T-helper 9 cell (primary cell): ENCODE measurements at places on chromosomes 3 and 15.
A peak's percentile ranks its signal among the peaks of the same experiment; 100 is the strongest.

DNA sequence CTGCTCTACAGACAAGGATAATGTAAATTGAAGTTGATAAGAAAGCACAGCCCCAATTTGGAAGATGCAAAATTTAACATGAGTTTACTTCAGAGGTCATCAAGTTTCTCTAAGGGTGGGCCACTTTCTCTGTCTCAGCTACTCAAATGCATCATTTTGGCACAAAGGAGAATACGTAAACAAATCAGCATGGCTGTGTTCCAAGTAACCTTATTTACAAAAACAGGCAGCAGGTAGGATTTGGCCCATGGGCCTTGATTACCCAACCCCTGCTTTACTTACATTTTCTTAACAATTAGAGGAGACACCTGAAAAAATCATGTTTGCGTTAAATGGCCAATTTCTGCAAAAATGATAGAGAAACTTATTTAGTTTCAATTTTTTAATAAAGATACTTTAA lies 181.7 kb downstream of the GBE1 start:
- no peak for DNase-seq

- DNase-seq = no peak
Measured at GRCh38 chr3:6250167-6250566, 610.7 kb upstream of the GRM7 start.

DNA sequence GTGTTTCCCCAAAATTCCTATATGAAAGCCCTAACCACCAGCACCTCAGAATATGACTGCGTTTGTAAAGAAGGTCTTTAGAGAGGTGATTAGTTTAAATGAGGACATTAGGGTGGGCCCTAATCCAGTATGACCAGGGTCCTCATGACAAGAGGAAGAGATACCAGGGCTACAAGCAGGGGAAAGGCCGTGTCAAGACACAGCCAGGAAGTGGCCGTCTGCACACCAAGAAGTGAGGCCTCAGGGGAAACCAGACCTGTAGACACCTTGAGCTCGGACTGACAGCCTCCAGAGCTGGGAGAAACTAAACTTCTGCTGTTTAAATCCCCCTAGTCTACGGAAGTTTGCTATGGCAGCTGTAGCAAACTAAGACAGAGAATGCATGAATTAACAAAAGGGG lies 14.2 kb downstream of the KIF7 start:
- no peak for DNase-seq

DNA sequence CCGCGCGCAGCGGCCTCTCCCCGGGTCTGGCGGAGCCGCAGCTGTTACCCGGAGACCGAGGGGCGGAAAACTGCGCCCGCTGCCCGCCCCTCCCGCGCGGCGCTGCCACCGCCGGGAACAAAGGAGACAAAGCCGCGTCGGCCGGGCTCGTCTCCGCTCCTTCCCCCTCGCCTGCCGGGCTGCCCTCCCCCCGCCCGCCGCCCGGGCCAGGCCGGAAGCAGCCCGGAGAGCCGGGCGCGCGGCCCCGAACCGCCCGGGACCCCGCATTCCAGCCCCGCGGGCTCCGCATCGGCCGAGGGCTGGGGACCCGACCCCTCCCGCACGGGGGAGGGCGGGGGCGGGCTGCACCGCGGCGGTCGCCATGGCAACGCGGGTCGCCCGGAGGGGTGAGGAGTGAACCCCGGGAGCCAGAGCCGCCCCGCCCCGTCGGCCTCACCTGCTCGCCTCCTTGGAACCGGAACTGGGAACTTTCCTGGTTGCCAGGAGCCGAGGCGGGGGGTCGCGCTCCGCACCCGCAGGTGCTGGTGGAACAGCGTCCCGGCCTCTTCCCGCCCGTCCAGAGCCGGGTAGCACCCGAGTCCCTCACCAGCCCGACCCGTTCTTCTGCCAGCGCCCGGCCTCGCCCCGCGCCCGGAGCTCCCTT lies 448 bp downstream of the PLXNB1 start:
- peak; percentile 62 for DNase-seq

DNA sequence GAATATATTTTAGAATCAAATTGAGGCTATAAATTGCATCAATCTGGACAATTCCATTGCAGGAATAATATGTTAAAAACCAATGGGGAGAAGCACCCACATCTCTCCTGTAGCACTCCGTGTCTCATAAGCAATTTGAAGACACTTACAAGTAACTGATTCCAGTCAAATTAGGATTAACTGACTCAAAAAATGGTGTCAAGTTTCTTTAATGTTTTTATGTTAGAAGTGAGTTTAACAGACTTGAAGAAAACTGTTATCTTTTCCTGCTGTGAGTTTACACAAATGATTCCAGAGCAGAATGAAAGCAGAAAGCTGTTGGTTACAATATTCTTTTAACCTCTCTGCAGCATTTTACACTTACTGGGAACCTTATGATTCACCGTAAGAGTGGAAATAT lies 23.2 kb downstream of the RLBP1 start:
- no peak for DNase-seq

GRCh38 chr15:84633311-84634227 lies 20.5 kb downstream of the WDR73 start:
- DNase-seq = peak; percentile 46

- no peak for DNase-seq
Measured at GRCh38 chr3:42613462-42613861, 13.0 kb downstream of the NKTR start.

DNA sequence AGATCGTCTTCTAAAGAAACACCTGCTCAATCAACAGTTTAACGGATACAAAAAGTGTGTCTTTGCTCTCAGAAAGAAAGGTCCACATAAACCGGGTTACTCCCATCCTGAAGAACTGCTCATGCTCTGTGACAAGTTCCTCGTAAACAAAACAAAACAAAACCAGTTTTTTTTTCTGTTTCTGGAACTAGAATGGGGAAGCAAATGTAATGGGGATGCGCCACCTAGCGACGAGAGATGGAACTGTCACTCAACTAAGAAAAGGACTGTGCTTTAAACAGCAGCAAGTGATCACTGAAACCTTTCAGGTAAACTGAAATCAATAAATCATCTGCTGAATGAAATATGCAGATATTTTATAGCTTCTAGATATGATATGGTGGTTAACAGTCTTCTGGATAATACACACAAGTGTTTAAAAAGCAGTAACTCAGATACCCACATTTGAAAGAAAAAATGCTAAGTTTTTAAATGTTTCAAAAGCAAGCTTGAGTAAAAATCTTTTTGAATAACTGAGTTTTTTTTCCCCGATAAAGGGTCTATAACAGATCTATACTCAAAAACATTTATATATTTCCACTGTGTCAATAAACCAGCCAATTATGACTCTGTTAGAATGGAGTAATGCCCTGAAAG lies 10.9 kb downstream of the TM2D3 start:
- DNase-seq = peak; percentile 72

GRCh38 chr3:60325610-60326170 lies 925.6 kb downstream of the FHIT start:
- DNase-seq = no peak
